ENCODE measurements at places on chromosomes 16 and 17.

- no peak for DNase-seq
Observed at GRCh38 chr16:61726701-61727100, 309.5 kb downstream of the CDH8 start.

DNA sequence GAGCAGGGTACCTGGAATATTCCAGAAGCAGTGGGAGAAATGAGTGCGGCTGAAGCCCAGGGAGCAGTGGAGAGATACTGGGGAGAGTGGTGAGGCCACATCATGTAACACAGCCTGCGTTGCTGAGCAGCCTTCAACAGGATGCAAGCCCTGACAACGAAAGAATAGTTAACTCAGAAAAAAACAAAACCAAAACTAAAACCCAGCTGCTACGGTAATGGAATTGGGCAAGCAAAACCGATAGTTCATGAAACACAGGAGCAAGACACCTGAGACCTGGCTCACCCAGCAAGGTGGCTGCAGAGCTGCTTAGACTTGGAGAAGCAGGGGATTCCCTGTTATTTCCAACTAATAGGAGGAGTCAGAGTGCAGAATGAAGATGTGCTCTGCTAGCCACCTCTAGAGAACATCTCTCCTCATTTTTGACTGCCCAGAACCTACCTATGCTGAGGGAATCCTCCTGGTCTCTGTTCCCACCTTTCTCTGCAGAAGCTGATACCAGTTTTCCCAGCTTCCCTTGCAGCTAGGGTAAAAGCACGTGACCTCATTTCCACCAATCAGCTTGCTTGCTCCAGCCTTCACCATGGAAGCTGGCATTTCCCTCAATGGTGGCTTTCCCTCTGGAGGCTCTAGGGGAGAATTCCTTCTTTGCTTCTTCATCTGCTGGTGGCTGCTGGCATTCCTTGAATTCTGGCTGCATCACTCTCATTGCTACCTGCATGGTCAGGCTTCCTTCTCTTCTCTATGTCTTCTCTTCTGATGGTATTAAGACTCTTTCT is 59.4 kb upstream of the XYLT1 start:
- no peak for DNase-seq

DNA sequence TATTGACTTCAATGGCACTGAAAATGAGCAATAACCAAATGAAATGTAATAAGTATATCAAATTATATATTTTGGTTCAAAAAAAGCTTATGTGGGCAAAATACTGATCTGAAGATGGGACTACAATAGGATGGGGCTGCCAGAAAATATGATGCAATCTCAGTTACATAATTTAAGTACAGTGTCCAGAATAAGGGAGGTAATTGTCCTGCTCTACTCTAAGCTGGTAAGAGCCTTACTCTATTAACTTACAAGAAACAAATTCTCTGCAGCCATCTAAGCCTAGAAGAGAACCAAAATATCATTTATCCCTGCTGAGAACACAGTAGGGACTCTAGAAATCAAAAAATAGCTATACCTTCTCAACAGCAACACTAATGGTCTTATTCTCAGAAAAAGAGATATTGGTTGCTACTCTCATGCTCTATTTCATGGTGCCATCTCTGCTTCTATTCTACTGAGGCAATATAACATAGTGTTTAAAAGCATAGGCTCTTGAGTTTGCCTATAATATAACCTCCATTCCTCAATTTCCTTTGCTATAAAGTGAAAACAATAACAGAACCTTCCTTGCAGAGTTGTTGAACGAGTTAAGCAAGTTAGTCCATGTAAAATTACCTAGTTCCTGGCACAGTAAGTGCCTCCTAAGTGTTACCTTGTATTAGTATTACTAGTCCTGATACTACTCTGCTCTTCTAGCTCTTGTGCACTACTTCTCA is 19.9 kb downstream of the NQO1 start:
- DNase-seq, result no peak

- no peak for DNase-seq
Observed at GRCh38 chr17:56786989-56787482, 46.7 kb downstream of the C17orf67 start.

Data from thoracic aorta (tissue), 2 donors.